NCI-H748 treated with DMSO at 0.1 percent for 48 hours (cell line): ENCODE measurements at places on chromosomes 2 and 18.

GRCh38 chr2:216194013-216194412 is 84.9 kb downstream of the XRCC5 start:
- no peak for DNase-seq

- no peak for DNase-seq
These were observed 514.4 kb upstream of the CHAC2 start for GRCh38 chr2:53253244-53253643.

GRCh38 chr2:131094463-131095281 is 1.4 kb upstream of the FAM168B start:
- DNase-seq, result no peak

DNA sequence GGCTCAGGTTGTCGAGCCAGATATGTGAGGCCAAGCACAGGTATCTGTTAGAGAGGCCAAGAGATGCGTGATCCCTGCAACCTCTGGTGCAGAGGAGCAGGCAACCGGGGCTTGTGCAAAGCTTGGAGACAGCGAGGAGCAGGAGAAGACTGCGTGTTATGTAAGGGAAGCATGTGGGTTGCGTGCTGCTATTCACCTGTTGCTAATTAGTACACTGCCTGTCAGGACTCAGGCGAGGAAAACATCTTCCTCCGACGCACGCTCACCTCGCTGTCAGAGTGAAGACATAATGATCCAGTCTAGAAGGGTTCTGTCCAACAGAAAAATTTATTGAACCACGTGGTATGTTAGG is 102.5 kb downstream of the HNRNPLL start:
- no peak for DNase-seq

GRCh38 chr2:46098621-46099062 is 198.6 kb upstream of the EPAS1 start:
- no peak for DNase-seq

DNA sequence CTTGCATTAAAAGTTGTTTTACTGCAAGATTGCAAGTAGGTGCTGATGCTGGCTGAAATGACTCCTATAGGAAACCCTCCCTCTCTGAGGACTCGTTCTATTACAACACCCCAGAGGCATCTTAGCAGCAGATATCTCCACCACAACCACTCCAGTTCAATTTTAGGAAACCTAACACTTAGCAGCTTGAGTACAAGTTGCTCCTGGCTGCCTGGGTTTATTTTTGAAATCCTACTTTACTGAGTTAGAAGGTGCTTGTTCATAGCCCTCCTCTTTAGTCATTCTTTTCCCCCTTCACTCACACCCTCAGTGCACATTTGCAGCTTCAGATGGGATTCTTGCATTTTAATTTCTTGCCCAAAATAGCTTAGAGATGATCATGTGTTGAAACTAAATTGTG is 111.5 kb downstream of the MTCL1 start:
- no peak for DNase-seq

DNA sequence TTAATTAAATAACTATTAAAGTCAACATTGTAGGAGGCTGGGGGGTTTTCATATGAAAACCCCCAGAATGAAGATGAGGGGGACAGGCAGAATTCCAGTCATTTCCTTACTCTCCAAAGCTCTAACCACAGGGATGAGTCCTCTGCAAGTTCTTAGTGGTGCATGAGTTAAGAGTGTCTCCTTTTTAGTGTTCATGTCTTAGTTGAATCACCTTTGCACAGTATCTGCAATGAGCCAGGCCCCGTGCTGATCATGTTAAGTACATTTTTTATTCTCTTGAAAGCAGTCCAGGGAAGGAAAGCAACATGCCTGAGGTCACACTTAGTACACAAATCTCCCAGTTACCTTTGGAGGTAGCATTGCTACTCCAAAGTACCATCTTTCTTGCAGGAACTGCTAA is 25.7 kb upstream of the MSGN1 start:
- DNase-seq, result no peak

- no peak for DNase-seq
These were observed 82.3 kb downstream of the POLR1A start for GRCh38 chr2:86023366-86023712.

- no peak for DNase-seq
These were observed 60.5 kb upstream of the ALKAL2 start for GRCh38 chr2:348361-348916.

DNA sequence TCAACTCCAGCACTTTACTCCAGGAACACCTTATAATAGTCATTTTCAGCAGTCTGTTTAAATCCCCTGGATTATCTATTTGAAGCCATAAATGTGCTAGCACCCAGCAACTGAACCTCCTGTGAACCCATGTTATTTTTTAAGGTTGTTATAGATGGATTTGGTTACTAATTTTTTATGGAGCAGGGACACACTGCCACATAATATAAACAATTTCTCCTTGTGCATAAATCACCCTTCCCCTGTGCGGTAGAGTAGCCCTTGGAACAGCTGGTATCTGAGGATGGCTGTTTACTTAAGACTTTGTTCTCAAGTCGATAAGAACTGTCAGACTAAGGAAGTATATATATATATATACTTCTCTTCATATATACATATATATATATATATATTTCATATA is 367.4 kb downstream of the EPHA4 start:
- DNase-seq, result peak; percentile 62

GRCh38 chr2:142495141-142495540 is 364.3 kb upstream of the LRP1B start:
- DNase-seq, result no peak

GRCh38 chr2:28754321-28754720 is 2.7 kb downstream of the PPP1CB start:
- DNase-seq, result no peak

- no peak for DNase-seq
These were observed 17.6 kb downstream of the EMX1 start for GRCh38 chr2:72934683-72935610.

GRCh38 chr2:230777721-230778120 is 65.1 kb downstream of the CAB39 start:
- DNase-seq, result no peak

DNA sequence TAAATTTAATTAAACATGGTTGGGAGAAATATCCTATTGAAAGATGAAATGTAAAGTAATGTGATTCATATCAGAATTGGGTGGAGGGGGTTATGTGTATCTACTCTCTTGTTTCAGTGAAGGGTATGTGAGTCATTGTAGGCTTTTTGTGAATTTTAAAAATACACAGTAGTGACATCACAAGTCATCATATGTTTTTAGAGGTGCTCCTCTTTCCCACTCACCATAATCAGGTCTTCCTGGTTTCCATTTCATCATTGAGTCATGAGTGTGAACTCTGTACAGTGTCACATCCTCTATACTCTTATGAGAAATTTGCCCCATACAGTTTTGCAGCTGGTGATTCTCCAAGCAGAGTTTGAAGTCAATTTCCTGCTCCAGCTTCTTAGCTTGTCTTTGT is 18.8 kb downstream of the FSIP2 start:
- DNase-seq, result no peak

DNA sequence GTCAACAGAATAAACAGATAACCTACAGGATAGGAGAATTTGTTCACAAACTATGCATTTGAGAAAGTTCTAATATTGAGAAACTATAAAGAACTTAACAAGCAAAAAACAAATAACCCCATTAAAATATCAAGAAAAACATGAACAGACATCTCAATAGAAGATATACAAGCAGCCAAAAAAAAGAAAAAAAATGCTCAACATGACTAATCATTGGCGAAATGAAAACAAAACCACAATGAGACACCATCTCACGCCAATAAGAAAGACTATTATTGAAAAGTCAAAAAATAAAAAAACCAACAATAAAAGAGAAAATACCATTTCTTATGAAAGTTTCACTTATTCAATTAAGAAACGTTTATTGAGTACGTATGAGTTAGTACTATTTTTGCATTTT is 800.5 kb downstream of the CBLN2 start:
- DNase-seq, result no peak

- no peak for DNase-seq
These were observed 934.7 kb upstream of the FSHR start for GRCh38 chr2:50088987-50089386.

- DNase-seq, result no peak
These were observed 256.3 kb downstream of the CCDC178 start for GRCh38 chr18:33184175-33184574.

DNA sequence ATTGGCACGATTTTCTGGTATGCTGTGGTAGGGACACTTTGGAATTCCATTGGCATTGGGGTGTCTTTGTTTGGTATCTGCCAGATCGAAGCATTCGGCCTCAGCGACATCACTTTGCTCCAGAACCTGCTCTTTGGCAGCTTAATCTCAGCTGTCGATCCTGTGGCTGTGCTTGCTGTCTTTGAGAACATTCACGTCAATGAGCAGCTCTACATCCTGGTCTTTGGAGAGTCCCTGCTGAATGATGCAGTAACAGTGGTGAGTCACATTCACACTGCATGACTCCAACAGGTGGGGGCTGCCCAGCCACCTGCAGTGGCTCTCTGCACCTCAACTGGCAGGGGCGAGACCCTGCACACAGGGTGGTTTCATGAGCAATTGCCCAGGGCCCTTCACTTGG is 38.4 kb downstream of the SLC9A2 start:
- DNase-seq, result no peak

DNA sequence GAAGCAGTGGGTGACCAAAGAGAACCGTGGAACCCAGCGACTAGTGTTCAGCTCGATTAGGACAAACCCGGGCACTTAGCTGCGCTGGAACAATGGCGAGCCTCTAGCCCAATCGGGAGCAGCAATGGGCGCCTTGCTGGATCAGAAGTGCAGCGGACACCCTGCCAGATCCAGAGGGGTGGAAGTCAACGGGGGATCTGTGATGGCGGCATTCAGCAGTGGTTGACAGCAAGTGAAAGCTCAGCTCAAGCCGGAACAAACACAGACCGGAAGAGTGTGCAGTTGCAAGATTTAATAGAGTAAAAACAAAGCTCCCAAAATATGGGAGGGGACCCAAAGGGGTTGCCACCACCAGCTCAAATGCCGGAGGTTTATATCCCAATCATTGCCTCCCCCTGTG is 478.7 kb upstream of the REG3G start:
- no peak for DNase-seq

- DNase-seq, result no peak
These were observed 291.2 kb downstream of the MYT1L start for GRCh38 chr2:2039826-2040225.

DNA sequence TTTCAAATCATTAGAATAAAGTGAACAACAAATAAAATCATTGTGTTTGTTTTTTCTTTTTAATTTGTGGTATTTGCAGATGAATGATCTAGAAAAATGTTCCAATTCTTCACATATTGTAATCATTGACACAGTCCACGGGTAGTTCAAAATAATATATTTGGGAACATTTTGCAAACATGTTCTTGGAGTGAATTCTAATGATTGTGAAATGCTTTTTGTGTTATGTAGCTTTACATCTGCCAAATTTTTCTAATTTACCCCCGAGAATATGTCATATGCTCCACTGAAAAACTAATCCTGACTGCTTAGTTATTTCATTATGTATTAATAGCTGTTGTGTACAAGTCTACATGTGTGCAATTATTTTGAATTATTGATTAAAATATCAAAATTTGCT is 1468.4 kb upstream of the NXPH2 start:
- DNase-seq, result no peak

GRCh38 chr18:3184275-3184963 is 35.3 kb downstream of the MYOM1 start:
- no peak for DNase-seq

DNA sequence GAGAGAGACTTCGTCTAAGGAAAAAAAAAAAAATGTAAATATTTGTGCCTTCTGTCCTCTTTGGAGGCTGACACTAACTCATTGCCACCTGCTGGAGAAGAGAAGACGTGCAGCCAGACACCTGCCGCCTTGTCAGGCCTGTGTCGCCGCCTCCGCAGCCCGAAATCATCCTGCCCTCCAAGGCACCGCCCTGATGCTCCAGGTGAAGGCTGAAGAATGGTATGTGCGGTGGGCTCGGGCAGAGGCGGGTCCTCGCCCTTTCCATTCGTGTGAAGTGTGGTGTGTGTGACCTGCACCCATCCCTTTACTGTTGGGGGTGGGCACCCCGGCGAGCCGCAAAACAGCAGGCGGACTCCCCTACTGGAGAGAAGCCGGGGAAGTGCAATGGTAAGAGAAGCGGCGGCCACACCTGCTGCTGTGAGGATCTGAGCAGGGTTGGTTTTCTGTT is 60.4 kb downstream of the FAM161A start:
- DNase-seq, result peak; percentile 72

DNA sequence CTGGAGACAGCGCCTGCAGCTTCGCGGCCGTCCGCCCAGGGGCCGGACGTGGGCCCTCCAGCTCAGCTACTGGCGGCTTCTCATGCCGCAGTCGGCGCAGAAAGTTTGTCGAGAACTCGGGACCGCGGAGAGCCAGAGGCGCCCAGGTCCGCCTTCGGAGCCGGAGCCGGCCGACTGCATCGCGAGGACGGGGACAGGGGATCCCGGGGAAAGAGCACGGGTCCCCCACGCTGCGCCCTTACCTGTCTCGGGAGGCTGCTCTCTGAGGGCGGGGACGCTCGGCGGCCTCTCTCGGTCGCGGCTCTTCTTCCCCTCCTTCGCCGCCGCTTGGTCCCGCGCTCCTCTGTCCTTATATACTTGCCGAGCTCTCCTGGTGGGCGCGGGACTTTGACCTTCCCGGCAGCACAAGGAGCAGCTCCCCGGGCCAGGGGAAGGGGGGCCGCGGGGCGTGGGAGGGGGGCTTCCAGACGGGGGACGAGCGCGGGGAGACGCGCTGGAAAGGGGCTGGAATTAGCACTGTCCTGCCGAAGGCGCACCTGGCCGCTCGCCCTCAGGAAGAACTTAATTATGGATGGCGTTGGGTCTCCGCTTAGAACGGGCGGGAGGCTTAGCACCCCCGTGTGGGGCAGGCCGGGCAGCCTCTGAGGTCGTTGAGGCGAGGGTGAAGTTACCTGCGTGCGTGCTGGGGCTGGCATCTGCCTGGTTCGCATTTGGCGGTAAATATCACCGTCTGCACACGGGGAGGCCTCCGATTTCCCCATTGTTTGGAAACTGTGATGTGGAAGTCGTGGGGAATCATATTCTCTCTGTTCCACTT is at the start of gene POMC:
Gene POMC, minus strand, starts transcription at position 325 of the 817 bp plus-strand sequence. CDS start 3,808 bp downstream, outside the sequence.
- peak; percentile 35 for DNase-seq

GRCh38 chr2:178072383-178073301 is at the start of gene PDE11A:
Gene PDE11A, minus strand, starts transcription at chr2:178072777. Its CDS starts 340 bp downstream, at chr2:178072437.
- peak; percentile 82 for DNase-seq

DNA sequence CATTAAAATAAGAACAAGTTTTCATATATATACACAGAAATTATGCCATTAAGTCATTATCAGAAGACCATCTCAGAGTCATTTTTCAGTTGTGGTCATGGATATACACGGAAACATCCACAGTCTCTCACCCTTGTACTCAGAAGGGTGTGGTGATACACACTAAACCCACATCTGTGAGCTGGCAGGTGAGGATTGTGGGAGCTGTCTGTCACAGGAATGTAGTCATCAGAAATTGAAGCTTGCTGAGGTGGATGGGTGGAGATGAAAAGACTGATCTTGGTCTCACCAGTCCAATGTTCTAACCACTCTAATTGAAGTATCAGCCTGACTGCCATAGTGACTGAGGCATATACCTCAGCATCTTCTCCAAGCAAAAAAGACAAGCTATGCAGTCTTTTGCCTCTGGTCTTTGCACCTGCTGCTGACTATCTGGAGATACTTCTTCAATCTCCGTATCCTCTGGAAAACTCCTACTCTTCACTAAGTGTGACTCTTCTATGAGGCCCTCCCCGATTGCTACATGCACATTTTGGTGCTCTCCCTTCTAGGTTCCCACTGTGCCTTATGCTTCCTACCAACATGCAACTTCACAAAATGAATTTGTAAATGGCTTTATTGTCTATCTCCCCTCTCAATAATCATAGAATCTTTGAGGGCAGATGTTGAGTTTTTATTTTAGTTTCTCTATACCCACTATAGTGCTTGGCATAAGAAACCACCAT is 232.8 kb downstream of the DYM start:
- DNase-seq, result no peak
